NCI-H774 (cell line): ENCODE measurements at places on chromosomes 5 and 9.

GRCh38 chr5:153678617-153679329 is 188.3 kb downstream of the GRIA1 start:
- no peak for DNase-seq

DNA sequence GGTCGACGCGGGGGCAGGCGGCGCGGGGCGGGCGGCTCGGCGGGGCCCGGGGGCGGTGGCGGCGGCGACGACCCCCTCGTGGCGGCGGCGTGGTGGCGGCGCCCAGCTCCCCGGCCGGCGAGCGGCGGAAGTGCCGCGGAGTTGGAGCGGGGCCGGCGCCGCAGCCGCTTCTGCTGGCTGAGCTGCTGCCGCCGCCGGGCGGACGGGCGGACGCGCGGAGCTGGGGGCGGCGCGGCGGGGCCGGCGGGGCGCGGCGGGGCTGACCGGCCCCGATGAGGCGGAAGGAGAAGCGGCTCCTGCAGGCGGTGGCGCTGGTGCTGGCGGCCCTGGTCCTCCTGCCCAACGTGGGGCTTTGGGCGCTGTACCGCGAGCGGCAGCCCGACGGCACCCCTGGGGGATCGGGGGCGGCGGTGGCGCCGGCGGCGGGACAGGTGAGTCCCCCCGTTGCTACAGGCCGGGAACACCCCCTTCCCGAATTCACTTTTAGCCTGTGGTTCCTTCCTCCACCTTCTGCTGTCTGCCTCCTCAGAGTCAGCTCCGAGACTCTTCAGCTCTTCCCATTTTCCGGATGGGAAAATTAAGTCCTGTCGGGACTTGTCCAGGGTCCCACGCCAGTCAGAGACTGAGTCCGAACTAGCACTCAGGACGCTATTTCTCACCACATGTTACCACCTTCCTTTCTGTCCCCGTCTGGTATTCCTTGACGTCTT is at the start of gene GALNT10:
TSS of gene GALNT10 (plus strand) at position 139 of the 710 bp plus-strand sequence. CDS start at position 273, 134 bp downstream.
- peak; percentile 56 for DNase-seq

DNA sequence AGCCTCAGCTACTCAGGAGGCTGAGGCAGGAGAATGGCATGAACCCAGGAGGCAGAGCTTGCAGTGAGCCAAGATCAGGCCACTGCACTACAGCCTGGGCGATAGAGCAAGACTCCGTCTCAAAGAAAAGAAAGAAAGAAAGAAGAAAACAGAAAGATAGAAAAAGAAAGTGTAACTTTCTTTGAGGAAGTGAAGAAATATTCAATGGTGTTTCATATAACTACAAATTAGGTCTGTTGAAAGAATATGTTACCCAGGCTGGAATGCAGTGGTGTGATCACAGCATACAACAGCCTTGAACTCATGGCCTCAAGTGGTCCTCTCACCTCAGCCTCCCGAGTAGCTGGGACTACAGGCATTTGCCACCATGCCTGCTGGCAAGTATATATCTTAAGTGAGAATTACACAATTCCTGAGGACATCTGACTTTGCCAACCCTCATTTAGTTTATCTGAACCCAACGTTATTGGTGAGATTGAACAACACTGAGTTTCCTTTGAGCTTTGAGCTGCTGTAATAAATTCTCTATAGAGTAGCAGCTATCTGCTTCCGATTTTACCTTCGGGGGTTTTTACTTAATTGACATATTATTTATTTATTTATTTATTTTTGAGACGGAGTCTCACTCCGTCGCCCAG is 2.0 kb upstream of the FAF2 start:
- no peak for DNase-seq

- no peak for DNase-seq
These were observed 1.4 kb downstream of the SLC44A1 start for GRCh38 chr9:105245891-105246161.

- no peak for DNase-seq
These were observed 45.0 kb downstream of the SEMA6A start for GRCh38 chr5:116529615-116530014.

DNA sequence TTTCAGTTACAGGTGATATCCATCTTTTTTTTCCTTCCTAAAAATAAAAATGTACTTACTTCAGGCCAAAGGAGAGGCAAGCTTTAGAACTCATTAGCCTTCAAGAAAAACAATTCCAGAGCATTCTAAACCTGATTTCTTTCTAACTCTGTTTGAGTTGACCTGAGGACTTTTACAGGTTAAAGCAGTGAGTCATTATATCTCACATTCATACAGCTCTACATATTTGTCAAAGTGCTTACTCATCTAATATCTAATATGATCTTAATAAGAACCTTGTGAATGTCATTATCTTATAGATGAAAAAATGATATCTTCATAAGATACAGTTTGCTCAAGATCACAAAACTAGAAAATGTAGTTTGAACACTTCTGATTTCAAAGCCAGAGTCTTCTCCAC is 149.2 kb upstream of the CDKN2B start:
- DNase-seq = no peak

DNA sequence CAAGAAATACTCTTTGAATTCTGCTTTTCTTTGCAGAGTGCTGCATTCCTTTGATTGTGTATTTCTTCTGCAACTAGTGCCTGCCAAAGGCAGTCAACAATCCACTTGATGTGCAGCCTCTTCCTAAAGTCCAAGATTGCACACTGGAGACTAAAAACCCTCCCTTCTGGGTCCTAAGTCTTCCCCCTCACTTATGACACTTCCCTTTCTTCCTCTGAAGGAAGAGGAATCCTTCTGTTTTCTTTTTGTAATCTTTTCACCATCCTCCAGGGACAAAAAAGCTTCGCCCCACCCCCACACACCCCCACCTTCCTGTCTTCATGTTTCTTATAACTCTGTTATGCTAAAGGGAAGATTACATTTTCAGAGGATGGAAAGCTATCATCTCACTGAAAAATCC is 39.9 kb downstream of the WDR36 start:
- DNase-seq = no peak

- no peak for DNase-seq
These were observed 70.8 kb upstream of the COL5A1 start for GRCh38 chr9:134570711-134571325.

- no peak for DNase-seq
These were observed 21.3 kb downstream of the TRMO start for GRCh38 chr9:97900738-97901565.

GRCh38 chr9:76116913-76117312 is 226.4 kb downstream of the PCSK5 start:
- no peak for DNase-seq

GRCh38 chr5:83636156-83636555 is 84.5 kb downstream of the HAPLN1 start:
- no peak for DNase-seq

DNA sequence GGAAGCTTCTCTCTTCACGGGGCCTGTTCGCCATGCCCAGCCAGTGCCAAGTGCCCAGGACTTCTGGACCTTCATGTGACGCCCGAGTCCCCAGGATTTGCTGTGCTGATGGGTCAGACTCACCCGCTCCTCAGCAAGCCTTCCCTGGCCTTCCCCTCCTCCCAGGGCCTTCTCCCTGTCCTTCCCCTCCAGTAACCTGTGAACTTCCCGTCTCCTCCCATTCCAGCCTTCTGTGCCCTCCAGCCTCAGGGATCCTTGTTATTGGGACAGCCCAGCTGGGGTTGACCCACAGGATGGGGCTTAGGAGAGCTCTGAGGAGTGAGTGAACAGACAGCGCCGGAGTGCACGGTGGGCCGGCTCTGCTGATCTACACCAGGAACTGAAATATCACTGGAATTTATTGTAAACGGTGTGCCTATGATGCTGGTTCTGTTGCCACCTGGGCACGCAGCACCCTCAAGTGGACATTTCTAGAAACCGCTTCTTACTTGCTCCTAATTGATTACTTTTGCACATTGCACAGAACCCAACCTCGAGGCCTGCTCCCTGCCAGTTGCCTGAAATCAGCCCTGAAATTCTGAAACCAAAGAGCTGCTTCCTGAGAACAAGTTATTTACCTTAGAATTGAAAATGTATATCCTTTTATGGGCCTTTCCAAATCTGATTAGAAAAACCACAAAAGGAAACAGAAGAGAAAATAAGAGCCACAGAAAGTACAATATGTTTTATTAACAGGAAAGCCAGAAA is 1.5 kb downstream of the SPAAR start:
- DNase-seq = no peak

DNA sequence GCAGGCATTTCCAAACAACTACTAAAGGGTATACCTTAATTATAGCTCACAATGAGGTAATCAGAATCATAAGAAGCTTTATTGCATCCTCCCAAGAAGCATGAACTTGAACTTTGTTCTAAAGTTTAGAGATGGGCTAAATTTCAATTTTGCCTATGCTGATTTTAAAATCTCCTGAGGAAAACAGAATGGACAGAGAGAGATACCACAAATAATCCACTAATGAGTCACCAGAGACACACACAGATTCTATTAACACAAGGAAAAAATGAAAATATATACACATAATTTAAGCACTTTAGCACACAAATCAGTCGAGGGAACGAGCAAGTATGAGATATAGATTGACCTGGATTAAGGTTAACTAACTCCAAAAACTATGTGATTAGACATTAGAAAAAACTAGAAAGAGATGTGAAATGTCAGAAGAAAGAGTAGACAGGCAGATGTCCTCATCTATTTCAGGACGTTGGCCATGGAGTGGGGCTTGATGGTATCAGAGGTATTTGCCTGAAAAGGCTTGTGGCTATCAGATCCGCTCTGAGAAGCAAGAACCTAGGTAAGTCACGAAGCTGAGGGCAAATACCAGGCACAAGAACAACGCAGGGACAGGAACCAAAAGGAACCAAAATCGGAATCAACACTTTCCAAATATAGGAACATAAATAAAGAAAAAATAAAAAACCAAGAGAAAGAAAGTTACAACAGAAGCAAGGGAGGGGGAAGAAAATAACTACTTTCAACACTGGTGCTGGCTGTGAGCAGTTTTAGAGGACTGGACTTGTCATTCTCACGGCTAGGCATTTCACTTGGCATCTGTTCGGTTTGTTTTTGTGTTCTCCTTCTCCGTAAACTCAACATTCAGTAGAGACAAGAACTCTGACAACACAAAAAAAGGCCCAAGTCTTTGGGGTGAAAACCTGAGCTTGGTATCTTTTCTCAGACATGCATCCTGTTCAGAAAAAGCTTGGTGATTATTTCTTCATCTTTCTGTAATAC is 294.6 kb upstream of the PUM3 start:
- DNase-seq = no peak

GRCh38 chr5:22593592-22593991 is 259.6 kb downstream of the CDH12 start:
- no peak for DNase-seq

DNA sequence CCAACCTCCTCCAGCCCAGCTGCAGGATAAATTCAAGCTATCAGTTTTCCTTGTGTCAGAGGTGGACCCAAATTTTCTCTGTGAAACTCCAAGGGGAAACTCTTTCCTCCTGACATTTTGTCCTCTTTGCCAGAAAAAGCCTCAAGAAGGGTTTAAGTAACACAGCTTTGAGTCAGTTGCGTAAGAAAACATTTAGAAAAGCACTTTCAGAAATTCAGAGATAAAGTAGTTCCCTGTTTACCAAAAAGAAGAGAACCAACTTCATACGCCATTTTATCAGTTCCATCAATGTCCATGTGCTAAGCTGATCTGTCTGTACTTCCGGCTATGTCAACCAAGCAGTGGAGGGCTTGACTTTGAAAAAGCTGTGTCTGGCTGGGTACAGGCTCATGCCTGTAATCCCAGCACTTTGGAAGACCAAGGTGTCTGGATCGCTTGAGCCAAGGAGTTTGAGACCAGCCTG is 19.9 kb upstream of the SUSD1 start:
- DNase-seq = no peak

- no peak for DNase-seq
These were observed 63.5 kb downstream of the UBE2R2 start for GRCh38 chr9:33880211-33881089.

DNA sequence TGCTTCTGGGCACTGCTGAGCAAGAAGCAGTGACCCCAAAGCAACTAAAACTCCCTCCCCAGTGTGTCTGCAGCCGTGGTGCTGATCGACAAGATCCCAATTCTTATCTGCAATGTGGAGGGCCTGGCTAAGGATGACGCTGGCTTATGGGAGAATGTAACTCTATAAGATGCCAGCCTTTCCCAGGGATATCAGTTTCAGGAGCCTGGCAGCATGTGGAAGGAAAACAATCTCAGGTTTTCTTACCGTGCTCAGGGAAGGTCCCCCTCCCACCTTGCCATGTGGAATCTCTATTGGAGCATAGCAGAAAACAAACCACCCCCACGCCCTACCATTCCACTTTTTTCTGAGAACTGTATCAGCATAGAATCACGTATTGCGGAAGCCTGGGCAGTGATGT is 87.7 kb upstream of the PTPN3 start:
- DNase-seq = no peak

DNA sequence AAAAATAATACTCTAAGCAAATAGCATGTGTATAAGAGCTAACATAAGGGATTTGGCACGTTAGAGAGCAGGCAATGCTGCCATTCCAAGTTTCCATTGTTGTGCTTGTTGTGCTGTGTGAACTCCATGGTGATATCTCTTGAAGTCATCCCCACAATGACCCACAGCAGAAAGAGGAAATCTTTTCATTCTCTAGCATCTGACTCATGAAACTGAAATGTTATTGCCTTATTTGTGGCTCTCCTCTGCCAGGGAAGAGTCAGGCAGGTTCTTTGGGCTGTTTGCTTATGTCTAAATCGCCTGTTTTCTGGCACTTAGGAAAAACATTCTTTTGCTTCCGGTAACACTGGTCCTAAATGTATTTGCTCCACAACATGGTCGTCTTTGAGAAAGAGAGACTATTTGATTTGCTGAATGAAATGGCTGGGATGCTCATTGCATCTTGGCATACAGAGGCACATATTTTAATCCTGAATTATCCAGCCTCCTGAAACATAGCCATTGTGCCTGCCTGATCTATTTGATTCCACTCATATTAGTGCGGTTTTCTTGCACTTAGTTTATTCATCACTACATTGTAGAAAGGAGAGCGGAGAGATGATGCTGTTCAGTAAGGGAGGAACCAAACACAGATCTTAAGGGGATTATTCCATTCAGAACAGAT is 188.8 kb downstream of the CSNK1G3 start:
- no peak for DNase-seq

GRCh38 chr9:79799691-79800335 is 228.0 kb downstream of the TLE4 start:
- DNase-seq = no peak

DNA sequence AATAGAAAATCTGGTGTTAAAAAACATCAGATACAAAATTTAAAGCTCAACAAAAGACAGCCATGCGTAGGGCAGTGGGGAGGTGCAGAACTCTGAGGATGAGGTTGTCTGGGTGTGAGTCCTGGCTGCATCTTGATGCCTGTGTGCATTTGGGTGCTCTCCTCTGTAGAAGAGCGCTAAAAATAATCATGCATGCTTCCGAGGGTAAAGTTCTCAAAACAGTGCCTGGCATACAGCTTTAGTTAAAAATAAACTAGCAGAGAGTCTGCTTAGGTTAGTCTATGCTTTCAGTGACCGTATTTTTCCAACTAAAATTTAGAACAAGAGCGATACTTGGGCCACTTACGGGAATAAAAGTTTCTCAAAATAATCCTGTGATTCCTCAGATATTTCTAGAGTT is 55.5 kb upstream of the SPATA31C2 start:
- DNase-seq = no peak

- DNase-seq = no peak
These were observed 256.0 kb downstream of the SLIT3 start for GRCh38 chr5:169044962-169045361.
